ENCODE measurements at places on chromosomes 4 and X. TPM values are rescaled to one million over a fixed set of nuclear protein-coding genes. Genes with fewer than 3 reads are reported as not detected.

GRCh38 chr4:41645728-41646390, 102.7 kb downstream of the PHOX2B start:
- no peak for DNase-seq
- H3K4me3 ChIP-seq, result no peak overlapping the region
- H3K4me1 ChIP-seq, result no peaks in the 10 kb centered on the region
- H3K36me3 ChIP-seq, result no peaks in the 10 kb centered on the region
- H3K27me3 ChIP-seq, result peaks cover 26% of the 10 kb centered on the region
- no peak overlapping the region for H3K27ac ChIP-seq

- DNase-seq, result no peak
- peaks cover 2% of the 10 kb centered on the region for H3K4me1 ChIP-seq
- no peaks in the 10 kb centered on the region for H3K27me3 ChIP-seq
- H3K4me3 ChIP-seq, result no peak overlapping the region
- H3K27ac ChIP-seq, result no peak overlapping the region
- H3K36me3 ChIP-seq, result peaks cover 44% of the 10 kb centered on the region
Measured at GRCh38 chr4:39319676-39320075, 46.5 kb downstream of the RFC1 start.

Gene MID1IP1
- 76.4 TPM for total RNA-seq

Gene TMEM154
- total RNA-seq, result 50.0 TPM

DNA sequence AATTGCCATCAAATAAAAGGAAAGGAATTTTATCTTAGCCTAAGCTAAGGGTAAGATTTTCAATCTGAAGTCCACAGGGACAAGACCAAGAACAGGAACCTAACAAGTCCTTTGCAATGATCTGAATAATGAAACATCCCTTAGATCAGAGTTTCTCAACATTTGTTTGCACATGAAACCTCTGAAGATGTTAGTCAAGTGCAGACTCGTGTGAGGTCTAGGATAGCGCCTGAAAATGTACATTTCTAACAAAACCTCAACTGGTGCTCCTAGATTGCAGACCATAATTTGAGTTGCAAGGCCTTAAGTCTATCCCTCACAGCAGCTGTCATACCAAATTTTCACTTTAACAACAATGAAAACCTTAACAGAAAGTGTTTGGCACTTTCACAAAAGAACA, 337.6 kb downstream of the DMD start:
- H3K4me1 ChIP-seq, result no peaks in the 10 kb centered on the region
- H3K27ac ChIP-seq, result no peak overlapping the region
- no peaks in the 10 kb centered on the region for H3K27me3 ChIP-seq
- H3K4me3 ChIP-seq, result no peak overlapping the region
- H3K36me3 ChIP-seq, result no peaks in the 10 kb centered on the region

- peaks cover 3% of the 10 kb centered on the region for H3K27me3 ChIP-seq
- H3K4me1 ChIP-seq, result peaks cover 5% of the 10 kb centered on the region
- H3K4me3 ChIP-seq, result no peak overlapping the region
- H3K27ac ChIP-seq, result no peak overlapping the region
- DNase-seq, result no peak
- H3K36me3 ChIP-seq, result no peaks in the 10 kb centered on the region
Measured at GRCh38 chrX:70998411-70999027, 67.6 kb upstream of the SLC7A3 start.

Gene FRAS1
- total RNA-seq, result not detected

DNA sequence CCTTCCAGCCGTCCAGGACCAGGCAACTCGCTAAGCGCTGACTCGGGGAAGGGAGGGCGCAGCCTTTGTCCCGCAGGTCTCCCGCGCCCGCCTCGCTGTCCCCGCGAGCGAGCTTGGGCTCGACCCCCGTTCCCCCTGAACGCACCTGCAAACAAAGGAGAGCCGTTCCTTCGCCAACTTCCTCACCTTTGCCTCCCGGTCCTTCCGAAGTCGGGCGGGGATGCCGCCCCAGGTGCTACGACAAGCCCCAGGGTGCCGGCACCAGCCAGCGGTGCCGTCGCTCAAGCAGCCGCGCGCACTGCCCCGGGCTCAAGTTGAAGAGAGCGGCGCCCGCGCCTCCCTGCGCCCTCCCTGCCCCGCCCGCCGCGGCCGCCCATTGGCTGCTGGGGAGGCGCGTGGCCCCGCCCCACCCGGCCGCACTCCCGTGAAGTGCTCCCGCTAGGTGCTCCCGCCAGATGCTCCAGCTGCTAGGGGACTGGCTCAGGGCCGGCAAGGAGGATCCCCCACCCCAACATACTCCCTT, 107.1 kb downstream of the NSUN7 start:
- H3K36me3 ChIP-seq, result no peaks in the 10 kb centered on the region
- no peak overlapping the region for H3K27ac ChIP-seq
- H3K4me3 ChIP-seq, result peak overlapping the region; percentile 27
- peaks cover 9% of the 10 kb centered on the region for H3K4me1 ChIP-seq
- H3K27me3 ChIP-seq, result peaks cover 56% of the 10 kb centered on the region

Gene ADH1B
- total RNA-seq, result not detected

Gene XK
- not detected for total RNA-seq

Gene LRIT3
- total RNA-seq, result 0.10 TPM

Gene GPR34
- total RNA-seq, result not detected

DNA sequence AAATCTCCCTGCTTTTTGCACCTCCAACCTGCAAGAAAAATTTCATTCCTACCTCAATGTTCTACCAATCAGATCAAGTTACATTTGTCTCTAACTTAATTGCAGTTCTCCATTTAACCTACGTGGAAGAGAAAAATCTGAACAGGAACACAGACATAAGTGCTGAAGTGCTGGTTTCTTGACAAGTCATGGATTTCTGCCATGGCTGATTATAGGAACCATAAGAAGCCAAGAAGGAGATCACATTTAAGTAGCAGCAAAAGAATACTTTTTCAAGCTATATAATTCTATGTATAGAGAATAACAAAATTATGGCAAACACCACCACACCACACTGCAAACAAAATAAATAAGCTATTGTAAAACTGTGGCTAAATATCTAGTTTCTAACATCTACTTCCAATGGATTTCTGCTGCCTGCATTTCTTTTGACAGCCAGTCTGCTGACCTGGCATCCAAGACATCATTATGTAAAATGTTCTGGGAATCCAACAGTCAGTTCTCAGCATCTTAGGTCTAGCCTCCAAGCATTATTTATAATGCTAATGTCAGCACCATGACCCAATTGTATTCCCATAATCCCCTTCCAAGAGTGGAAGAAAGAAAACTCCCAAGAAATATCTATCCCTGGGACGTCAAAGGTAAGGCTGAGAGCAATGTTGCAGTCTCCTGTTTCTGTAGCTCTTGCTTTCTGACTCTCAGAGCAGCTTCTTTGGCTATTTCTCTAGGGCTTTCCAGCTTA, 50.8 kb upstream of the GAB1 start:
- H3K27ac ChIP-seq, result no peak overlapping the region
- H3K4me1 ChIP-seq, result no peaks in the 10 kb centered on the region
- H3K36me3 ChIP-seq, result no peaks in the 10 kb centered on the region
- H3K4me3 ChIP-seq, result no peak overlapping the region
- DNase-seq, result no peak

Gene ADGRL3
- not detected for total RNA-seq

DNA sequence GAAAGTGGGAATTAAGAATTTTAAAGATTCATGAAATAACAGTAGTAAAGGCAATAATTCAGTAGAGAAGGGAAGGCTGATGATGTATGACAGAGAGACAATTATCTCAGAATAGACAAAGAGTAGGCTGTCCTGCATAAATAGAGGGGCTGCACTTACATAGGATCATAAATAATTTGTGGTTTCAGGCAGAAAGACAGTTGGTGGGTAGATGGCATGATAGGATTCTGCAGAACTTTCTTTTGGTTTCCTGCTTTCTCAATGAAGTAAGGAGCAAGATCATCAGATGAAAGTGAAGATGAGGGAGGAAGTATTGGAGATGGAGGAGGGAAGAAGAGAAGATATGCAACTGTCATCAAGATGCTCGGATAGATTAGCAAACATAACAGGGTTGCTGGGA, 604.9 kb upstream of the ZFP42 start:
- no peaks in the 10 kb centered on the region for H3K4me1 ChIP-seq
- DNase-seq, result no peak
- H3K27ac ChIP-seq, result no peak overlapping the region
- no peaks in the 10 kb centered on the region for H3K27me3 ChIP-seq

GRCh38 chr4:137851435-137851834, 319.1 kb upstream of the PCDH18 start:
- no peaks in the 10 kb centered on the region for H3K4me1 ChIP-seq
- no peak overlapping the region for H3K27ac ChIP-seq
- H3K36me3 ChIP-seq, result no peaks in the 10 kb centered on the region
- no peak for DNase-seq
- H3K27me3 ChIP-seq, result no peaks in the 10 kb centered on the region

DNA sequence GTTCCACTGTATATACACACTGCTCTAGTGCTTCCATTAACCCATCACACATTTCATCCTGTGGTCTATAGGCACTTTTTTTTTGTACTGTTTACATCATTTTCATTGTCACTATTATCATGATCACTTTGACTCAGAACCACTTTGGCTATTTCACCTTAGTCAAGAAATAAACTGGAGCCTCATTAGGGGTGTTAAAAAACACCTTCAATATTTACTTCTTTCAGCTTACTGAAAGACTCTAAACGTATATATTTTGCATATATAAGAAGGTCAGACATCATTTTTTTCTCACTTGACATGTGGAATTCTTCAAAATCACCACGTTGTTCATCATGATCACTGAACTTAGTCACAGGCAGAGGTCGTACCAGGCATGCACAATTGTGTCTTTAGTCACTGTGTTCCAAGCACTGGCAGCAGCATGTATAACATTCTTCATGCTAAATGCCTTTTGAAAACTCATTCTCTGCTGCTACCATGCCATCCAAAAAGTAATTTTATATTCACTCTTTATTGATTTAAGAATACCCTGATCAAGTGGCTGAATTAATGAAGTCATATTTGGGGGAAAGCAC, 229.2 kb upstream of the ARSJ start:
- H3K27ac ChIP-seq, result no peak overlapping the region
- H3K4me3 ChIP-seq, result no peak overlapping the region
- H3K36me3 ChIP-seq, result no peaks in the 10 kb centered on the region
- no peaks in the 10 kb centered on the region for H3K4me1 ChIP-seq

DNA sequence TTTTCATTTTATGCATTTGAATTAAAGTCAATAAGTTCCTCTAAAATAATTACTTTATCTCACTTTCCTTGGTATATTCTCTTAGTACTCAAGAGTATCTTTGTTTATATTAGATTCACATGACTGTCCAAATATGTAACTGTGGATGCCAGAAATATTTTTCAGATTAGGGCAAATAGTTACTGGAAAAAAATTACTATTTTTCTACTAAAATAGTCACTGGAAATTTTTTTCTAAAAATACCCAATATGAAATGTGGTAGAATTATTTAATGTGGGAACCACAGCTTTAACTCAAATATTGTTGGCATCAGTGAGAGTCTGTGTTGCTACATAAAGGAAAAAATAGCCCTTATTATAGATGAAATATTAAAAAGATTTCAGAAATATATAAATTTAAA, 70.4 kb upstream of the NMU start:
- peaks cover 14% of the 10 kb centered on the region for H3K27me3 ChIP-seq
- peaks cover 3% of the 10 kb centered on the region for H3K4me1 ChIP-seq
- H3K27ac ChIP-seq, result no peak overlapping the region
- no peak overlapping the region for H3K4me3 ChIP-seq
- DNase-seq, result no peak

- H3K27me3 ChIP-seq, result peaks cover 47% of the 10 kb centered on the region
- no peak overlapping the region for H3K27ac ChIP-seq
- H3K4me1 ChIP-seq, result no peaks in the 10 kb centered on the region
Measured at GRCh38 chr4:57094832-57095223, 15.4 kb downstream of the IGFBP7 start.

Gene AR
- 0.33 TPM for total RNA-seq

- H3K27ac ChIP-seq, result no peak overlapping the region
- peaks cover 34% of the 10 kb centered on the region for H3K27me3 ChIP-seq
- no peak for DNase-seq
Measured at GRCh38 chr4:176789955-176790354, 2.8 kb downstream of the VEGFC start.

DNA sequence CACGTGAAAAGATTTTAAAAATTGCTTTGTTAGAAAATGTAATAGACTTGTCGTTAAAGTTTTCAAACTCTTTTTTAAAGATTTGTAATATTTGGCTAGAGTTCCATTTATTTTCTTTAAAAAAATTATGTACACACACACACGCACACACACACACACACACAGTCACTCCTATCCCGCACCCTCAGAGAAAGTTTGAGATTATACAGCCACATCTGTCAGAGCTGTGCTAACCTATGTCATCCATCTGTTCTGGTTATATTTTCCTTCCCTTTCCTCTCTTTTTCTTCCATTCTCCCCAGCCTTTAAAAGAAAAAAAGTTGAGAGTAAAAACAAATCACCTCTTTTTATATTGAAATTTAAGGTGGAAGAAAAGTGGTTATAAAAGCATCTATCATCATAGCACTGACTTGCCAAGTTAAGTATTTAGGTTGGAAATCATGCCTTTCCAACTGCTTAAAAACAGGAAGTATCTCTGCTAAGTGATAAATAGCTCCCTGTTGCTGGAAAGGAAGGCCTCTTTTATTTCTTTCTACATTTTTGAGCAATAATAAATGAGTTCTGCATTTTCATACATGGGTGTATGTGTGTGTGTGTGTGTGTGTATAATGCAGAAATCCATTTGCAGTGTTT, 163.3 kb upstream of the SPRY1 start:
- H3K27me3 ChIP-seq, result no peaks in the 10 kb centered on the region
- DNase-seq, result no peak
- H3K36me3 ChIP-seq, result peaks cover 23% of the 10 kb centered on the region
- no peak overlapping the region for H3K27ac ChIP-seq
- no peak overlapping the region for H3K4me3 ChIP-seq

DNA sequence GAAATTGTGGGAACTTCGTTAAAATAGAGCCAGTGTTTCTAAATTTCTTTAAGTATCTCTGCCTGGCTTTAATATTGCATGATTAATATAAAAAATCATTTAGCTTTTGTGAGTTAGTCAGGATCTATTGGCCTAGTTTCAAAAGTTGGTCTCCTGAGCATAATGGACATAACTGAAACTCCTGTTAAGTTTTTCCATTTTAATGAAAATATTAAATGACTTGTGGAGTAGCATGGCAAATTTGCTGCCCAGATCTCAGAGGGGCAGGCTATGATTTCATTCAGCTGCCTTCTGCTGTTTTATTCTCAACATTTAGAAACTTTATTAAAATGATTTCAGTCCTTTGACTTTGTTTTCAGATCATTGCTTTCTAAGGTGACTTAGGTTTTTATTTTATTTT, 962.9 kb upstream of the GRID2 start:
- H3K36me3 ChIP-seq, result no peaks in the 10 kb centered on the region
- H3K27ac ChIP-seq, result no peak overlapping the region
- no peaks in the 10 kb centered on the region for H3K4me1 ChIP-seq
- no peak for DNase-seq

Data from activated CD4-positive, alpha-beta memory T cell treated with anti-CD3 and anti-CD28 coated beads, Interleukin-2, amount 10 ng/mL, durations not matched to agents 7 days and 5 days (primary cell).